ENCODE measurements at places on chromosomes 1 and 21.

DNA sequence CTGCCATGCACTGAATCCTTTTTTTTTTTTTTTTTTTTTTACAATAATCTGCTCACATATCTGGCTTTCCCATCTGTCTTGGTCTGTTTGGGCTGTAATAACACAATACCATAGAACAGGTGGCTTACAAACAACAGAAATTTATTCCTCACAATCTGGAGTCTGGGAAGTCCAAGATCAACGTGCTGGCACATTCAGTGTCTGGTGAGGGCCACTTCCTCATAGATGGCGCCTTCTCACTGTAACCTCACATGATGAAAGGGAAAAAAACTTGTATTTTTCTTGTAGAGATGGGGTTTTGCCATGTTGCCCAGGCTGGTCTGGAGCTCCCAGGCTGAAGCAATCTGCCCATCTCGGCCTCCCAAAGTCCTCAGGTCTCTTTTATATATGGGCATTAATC is 13.0 kb upstream of the PARP1 start:
- DNase-seq, result no peak

GRCh38 chr1:50975436-50975835 is 5.4 kb downstream of the CDKN2C start:
- no peak for DNase-seq

DNA sequence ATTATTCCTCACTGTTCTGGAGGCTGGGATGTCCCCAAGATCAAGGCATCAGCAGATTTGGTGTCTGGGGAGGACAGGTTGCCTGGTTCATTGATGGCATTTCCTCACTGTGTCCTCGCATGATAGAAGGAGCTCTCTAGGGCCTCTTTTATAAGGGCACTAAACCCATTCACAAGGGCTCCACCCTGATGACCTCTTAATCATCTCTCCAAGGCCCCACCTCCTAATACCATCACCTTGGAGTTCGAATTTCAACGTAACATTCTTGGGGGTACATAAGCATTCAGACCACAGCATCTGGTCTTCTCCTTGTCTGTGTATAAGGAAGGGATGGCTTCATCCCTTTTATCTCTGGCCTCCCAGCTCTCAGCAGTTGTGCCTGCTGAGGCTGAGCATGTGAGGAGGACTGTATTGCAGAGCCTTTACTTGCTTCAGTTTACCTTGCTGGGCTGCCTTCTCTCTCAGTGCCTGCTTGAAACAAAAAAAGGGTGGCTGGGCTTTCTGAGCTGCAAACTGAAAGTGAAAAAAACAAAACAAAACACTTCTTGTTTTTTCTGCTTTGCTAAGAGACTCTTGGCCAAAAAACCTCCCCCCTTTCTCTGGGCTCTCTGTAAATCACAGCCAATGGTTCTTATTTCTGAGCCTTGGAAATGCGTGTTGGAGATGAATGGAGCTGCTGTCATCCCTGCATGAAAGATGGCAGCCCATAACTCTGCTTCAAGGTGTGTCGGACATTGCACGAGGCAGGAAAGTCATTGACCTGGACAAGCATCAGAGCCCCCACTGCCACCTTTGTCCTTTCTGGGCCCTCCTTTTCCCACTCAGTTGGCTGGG is 75.8 kb downstream of the RHOU start:
- no peak for DNase-seq

GRCh38 chr21:39118604-39119215 is 64.5 kb downstream of the PSMG1 start:
- DNase-seq, result no peak

GRCh38 chr1:229059671-229060539 is 211.0 kb upstream of the RAB4A start:
- DNase-seq, result peak; percentile 24
